ENCODE measurements at places on chromosomes 4 and X. TPM values are rescaled to one million over a fixed set of nuclear protein-coding genes. Genes with fewer than 3 reads are reported as not detected.

GRCh38 chr4:178140326-178140915, 698.2 kb upstream of the AGA start:
- DNase-seq = no peak

DNA sequence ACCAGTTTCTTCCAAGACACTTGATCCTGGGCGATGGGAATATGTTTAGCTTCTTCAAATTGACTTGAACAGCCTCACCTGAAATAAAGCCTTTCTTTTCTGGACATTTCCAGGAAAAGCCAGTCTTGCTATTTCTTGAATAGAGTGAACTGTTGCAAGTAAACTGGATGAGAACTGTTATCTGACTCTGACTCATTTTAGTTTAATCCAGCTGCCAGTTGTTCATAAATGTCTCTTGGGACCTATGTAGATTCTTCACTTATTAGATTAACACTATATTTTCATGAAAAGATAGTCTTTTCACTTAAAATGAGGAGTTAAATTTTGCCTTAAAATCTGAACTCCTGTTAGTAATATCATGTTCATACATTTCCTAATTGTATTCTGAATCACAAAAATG, 615.4 kb upstream of the GALNT7 start:
- DNase-seq = no peak

GRCh38 chr4:153204247-153204671, at the start of gene TRIM2:
Gene TRIM2 (plus strand): TSS chr4:153204443. CDS start chr4:153204531, 88 bp downstream.
- DNase-seq = peak; percentile 58

The SLITRK4 gene
- 15.6 TPM for total RNA-seq

The GAGE12F gene
- total RNA-seq = not detected

The GPR119 gene
- total RNA-seq = not detected

The XPNPEP2 gene
- 0.23 TPM for total RNA-seq

Measured in heart right ventricle (tissue), 16 donors.